ENCODE measurements at places on chromosomes 11 and 22.

- no peak overlapping the region for H3K27ac ChIP-seq
- DNase-seq: no peak
- no peaks in the 10 kb centered on the region for H3K4me1 ChIP-seq
- H3K36me3 ChIP-seq: no peaks in the 10 kb centered on the region
- no peaks in the 10 kb centered on the region for H3K27me3 ChIP-seq
Observed at GRCh38 chr11:122199661-122200060, 83.6 kb upstream of the BLID start.

DNA sequence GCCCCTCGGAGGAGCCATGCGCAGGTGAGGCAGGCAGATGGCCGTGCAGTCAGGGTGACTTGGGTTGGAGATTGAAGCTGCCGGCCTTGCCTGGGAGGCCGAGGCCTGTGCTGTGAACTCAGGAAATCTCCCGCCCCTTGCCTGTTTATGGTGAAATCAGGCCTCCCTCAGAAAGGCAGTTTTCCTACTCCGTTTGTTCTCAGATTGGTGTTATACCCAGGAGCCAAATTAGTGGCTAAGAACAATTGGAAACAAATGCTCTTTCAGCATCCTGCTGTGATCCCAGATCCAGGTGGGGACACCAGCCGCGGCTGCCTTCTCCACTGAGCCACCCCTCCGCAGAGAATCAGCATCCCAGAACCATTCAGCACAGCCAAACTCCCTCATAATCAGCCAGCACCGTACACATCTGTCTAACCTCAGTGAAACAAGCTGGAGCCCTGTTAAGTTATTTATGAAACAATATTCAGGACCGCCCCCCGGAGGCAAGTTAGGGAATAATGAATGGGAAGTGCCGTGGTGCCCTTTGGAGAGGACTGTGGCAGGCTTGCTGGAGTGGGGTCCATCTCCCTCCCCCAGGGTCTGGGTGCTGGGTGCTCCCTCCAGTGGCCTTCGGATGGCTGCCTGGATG is 60.0 kb downstream of the PKNOX2 start:
- DNase-seq: no peak
- H3K4me3 ChIP-seq: no peak overlapping the region
- H3K4me1 ChIP-seq: no peaks in the 10 kb centered on the region

- no peaks in the 10 kb centered on the region for H3K36me3 ChIP-seq
- peak; percentile 99 for DNase-seq
- peak overlapping the region; percentile 97 for H3K27ac ChIP-seq
- no peaks in the 10 kb centered on the region for H3K27me3 ChIP-seq
- peaks cover 51% of the 10 kb centered on the region for H3K4me1 ChIP-seq
- H3K4me3 ChIP-seq: peak overlapping the region; percentile 85
Observed at GRCh38 chr11:64241491-64242374, 838 bp downstream of the FKBP2 start.

DNA sequence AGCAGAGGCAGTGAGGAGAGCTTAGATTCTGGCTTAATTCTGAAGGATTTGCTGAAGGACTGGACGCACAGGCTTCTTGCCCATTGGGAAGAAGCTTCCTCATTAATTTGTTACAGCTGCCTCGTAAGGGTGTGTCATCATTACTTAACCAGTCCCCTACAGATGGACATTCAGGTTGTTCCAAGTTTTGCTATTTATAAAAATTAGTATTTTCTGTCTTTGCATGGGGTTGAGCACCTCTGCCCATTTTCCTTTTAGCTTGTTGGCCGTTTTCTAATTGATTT is 38.1 kb downstream of the CAPN1 start:
- H3K27me3 ChIP-seq: no peaks in the 10 kb centered on the region
- H3K36me3 ChIP-seq: no peaks in the 10 kb centered on the region
- no peak overlapping the region for H3K27ac ChIP-seq
- peaks cover 34% of the 10 kb centered on the region for H3K4me1 ChIP-seq

GRCh38 chr11:99020352-99021225 is at the start of gene CNTN5:
Gene CNTN5 (plus strand): TSS chr11:99020949.
- H3K27me3 ChIP-seq: peaks cover 11% of the 10 kb centered on the region
- peak within 1 kb of the TSS; percentile 35 for H3K4me3 ChIP-seq
- H3K27ac ChIP-seq: no peak within 1 kb of the TSS
- H3K36me3 ChIP-seq: no peaks in the 10 kb centered on the region

DNA sequence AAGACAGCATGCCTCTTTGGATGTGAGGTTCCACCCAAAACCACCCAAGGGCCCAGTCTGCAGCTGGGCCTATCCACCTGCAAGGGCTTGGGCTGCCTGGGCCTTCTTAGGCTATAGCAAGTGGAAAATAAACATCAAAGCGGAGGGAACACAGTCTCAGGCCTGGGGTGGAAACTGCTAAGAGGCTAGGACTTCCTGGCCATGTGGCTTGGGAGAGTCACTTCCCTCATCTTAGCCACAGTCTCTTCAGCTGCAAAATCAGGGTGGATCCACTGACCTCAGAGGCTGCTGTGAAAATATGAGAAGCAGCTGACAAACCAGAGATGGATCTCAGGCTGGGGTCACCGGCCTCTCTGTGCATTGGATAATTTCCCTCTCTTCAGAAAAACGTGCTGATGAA is 30.6 kb upstream of the TFIP11 start:
- peak; percentile 75 for DNase-seq
- H3K27me3 ChIP-seq: no peaks in the 10 kb centered on the region
- H3K4me3 ChIP-seq: no peak overlapping the region
- peaks cover 26% of the 10 kb centered on the region for H3K36me3 ChIP-seq

DNA sequence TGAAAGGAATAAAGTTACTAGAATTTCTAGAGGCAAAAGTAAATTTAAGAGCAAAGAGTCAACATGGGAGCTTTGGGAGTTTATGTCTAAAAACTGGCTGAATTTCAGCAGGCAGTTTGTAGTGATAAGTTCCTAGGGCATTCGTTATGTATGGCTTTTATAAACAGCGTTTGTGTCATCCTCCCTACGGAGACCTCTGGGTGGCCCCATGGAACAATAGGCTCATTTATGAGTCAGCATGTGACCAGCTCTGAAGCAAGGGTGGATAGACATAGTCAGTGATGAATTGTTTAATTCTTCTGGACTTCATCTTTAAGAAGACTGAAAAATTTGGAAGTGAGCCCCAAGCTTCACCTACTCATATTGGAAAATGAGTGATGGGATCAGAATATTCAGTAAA is 37.1 kb downstream of the SVIP start:
- H3K4me3 ChIP-seq: no peak overlapping the region
- no peaks in the 10 kb centered on the region for H3K36me3 ChIP-seq
- no peaks in the 10 kb centered on the region for H3K27me3 ChIP-seq
- H3K4me1 ChIP-seq: peaks cover 3% of the 10 kb centered on the region
- H3K27ac ChIP-seq: no peak overlapping the region
- DNase-seq: peak; percentile 8

- no peaks in the 10 kb centered on the region for H3K36me3 ChIP-seq
- no peak for DNase-seq
- H3K4me3 ChIP-seq: no peak overlapping the region
- H3K27me3 ChIP-seq: no peaks in the 10 kb centered on the region
- H3K27ac ChIP-seq: no peak overlapping the region
Observed at GRCh38 chr11:6844356-6844755, 1.1 kb upstream of the OR10A5 start.

DNA sequence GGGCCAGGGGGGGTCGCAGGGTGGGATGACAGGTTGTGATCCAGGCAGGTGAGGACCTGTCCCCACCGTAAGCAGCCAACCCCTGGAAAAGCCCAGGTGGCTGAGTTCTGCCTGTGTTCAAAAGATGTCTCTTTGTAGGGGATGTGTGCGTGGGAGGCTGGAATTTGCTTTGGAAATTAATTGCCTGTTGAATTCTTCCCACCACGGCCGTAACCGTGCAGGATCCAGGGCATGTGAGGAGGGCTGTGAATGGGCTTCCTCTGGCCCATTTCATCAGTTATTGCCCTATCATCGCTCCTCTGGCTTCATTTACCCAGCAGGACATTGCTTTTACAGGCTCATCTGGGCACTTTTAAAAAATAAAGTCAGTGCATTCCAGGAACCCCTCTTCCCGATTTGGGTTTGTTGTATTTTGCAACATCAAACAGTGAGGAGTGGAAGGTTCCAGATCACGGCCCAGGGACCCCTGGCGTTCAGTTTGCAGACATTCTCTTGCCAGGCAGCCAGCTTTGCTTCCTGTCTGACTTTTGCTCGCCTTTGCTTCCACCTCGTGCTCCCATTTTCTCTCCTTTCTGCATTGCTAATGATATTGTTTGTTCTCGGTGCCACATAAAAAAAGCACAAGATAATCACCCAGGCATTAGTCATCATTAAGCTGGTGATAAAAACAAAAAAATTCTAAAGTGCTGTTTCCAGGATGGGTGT is 1306.6 kb downstream of the BRD1 start:
- H3K27ac ChIP-seq: no peak overlapping the region
- DNase-seq: no peak
- no peaks in the 10 kb centered on the region for H3K27me3 ChIP-seq
- H3K4me1 ChIP-seq: no peaks in the 10 kb centered on the region
- H3K4me3 ChIP-seq: no peak overlapping the region

- no peaks in the 10 kb centered on the region for H3K36me3 ChIP-seq
- no peak overlapping the region for H3K27ac ChIP-seq
- H3K4me3 ChIP-seq: no peak overlapping the region
Observed at GRCh38 chr11:77139201-77139600, 11.2 kb downstream of the MYO7A start.

- no peaks in the 10 kb centered on the region for H3K36me3 ChIP-seq
- DNase-seq: no peak
- no peak overlapping the region for H3K4me3 ChIP-seq
- no peak overlapping the region for H3K27ac ChIP-seq
- no peaks in the 10 kb centered on the region for H3K27me3 ChIP-seq
Observed at GRCh38 chr11:77053217-77054015, 13.4 kb upstream of the CAPN5 start.

DNA sequence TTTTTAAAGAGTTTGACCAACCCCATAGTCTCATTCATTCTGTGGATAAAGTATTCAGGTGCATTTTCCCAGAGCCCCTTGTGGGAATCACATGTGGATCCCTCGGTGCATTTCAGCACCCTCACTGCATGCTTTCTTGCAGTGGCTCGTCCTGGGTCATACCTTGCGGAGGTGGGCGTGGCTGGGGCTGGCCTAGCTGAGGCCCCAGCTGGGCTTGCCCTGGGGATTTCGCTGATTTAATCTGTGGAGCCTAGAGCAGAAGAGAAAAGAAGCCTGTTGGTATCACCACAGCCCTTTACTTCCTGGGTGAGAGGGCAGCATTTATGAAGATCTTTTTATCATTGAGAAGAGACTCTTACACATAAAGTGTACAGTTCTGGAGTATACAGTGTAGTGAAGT is 53.1 kb downstream of the FBXO7 start:
- H3K36me3 ChIP-seq: no peaks in the 10 kb centered on the region
- no peak overlapping the region for H3K4me3 ChIP-seq
- H3K27me3 ChIP-seq: no peaks in the 10 kb centered on the region
- no peak for DNase-seq
- peaks cover 3% of the 10 kb centered on the region for H3K4me1 ChIP-seq

- H3K27ac ChIP-seq: no peak overlapping the region
- H3K27me3 ChIP-seq: no peaks in the 10 kb centered on the region
- no peaks in the 10 kb centered on the region for H3K36me3 ChIP-seq
- H3K4me1 ChIP-seq: no peaks in the 10 kb centered on the region
- no peak overlapping the region for H3K4me3 ChIP-seq
Observed at GRCh38 chr11:46212720-46213119, 64.7 kb upstream of the CREB3L1 start.

- H3K27me3 ChIP-seq: no peaks in the 10 kb centered on the region
- no peak for DNase-seq
- no peak overlapping the region for H3K4me3 ChIP-seq
- peaks cover 11% of the 10 kb centered on the region for H3K36me3 ChIP-seq
Observed at GRCh38 chr22:46902436-46902835, 140.0 kb downstream of the TBC1D22A start.

- H3K4me3 ChIP-seq: peak overlapping the region; percentile 58
- peaks cover 82% of the 10 kb centered on the region for H3K4me1 ChIP-seq
- peak overlapping the region; percentile 79 for H3K27ac ChIP-seq
- peak; percentile 57 for DNase-seq
- H3K36me3 ChIP-seq: peaks cover 29% of the 10 kb centered on the region
Observed at GRCh38 chr11:2300936-2301630, 635 bp downstream of the C11orf21 start.

- peaks cover 4% of the 10 kb centered on the region for H3K36me3 ChIP-seq
- DNase-seq: peak; percentile 94
- H3K4me1 ChIP-seq: peaks cover 38% of the 10 kb centered on the region
- H3K27ac ChIP-seq: peak overlapping the region; percentile 40
- no peaks in the 10 kb centered on the region for H3K27me3 ChIP-seq
- H3K4me3 ChIP-seq: peak overlapping the region; percentile 76
Observed at GRCh38 chr11:64304316-64305072, 830 bp upstream of the ESRRA start.

DNA sequence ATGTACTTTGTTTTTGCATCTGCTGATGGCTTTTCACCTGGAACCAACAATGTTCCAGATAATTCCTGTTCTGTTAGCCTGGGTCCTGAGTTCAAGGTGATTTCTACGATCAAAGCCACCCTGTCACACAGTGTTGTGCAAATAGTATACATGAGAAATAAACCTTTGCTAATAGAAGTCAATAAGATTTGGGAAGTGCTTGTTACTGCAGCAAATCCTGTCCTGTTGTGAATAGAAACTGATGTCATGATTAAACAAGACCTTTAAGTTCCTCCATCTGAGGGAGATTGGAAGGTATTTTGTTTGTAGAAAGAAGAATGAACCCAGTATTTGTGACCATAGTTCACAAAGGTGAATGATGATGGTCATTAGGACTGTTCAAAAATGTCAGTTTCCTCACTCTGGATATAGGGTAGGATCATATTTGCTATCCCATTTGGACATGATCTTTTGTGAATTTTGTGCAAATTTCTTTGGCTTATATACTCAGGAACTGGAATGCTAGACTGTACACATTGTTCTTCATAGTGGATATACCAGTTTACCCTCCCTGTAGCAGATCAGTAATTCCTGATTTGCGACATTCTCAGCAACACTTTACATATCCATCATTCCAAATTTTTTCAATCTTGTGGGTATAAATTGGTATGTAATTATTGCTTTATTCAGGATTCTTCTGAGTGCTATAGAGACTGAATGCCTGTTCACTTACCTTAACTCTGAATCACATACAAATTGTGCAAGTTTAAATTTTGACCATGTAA is 428.5 kb downstream of the METTL15 start:
- no peaks in the 10 kb centered on the region for H3K4me1 ChIP-seq
- no peaks in the 10 kb centered on the region for H3K27me3 ChIP-seq
- no peaks in the 10 kb centered on the region for H3K36me3 ChIP-seq
- H3K27ac ChIP-seq: no peak overlapping the region
- no peak overlapping the region for H3K4me3 ChIP-seq

DNA sequence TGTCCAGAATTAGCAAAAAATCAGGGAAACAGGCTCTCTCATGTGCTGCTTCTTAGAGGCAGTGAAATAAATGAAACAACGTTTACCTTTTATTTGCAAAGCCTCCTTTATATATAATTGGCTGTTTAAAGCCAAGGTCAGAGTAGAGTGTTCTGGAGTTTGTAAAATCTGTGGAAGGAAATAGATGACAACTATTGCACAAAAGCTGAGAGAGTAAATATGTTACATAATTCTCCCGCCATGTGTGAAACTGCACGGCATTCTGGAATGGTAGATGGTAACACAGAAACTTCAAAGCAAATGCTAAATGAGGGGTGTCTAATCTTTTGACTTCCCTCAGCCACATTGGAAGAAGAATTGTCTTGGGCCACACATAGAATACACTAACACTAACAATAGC is 51.5 kb upstream of the FGF3 start:
- H3K4me3 ChIP-seq: no peak overlapping the region
- no peaks in the 10 kb centered on the region for H3K4me1 ChIP-seq
- H3K27me3 ChIP-seq: no peaks in the 10 kb centered on the region
- H3K27ac ChIP-seq: no peak overlapping the region
- no peaks in the 10 kb centered on the region for H3K36me3 ChIP-seq
- DNase-seq: no peak

- no peak for DNase-seq
- no peaks in the 10 kb centered on the region for H3K27me3 ChIP-seq
- peaks cover 41% of the 10 kb centered on the region for H3K36me3 ChIP-seq
- H3K27ac ChIP-seq: peak overlapping the region; percentile 63
Observed at GRCh38 chr22:31626427-31627150, 35.4 kb downstream of the PISD start.

All from common myeloid progenitor, CD34-positive (primary cell).